Fibroblast of villous mesenchyme (primary cell): ENCODE measurements at places on chromosomes 6 and 20. TPM values are rescaled to one million over a fixed set of nuclear protein-coding genes. Genes with fewer than 3 reads are reported as not detected.

SUMO4 gene
- 2.6 TPM in 2 replicates for total RNA-seq

MUCL3 gene
- not detected in 2 replicates for total RNA-seq

SLC26A8 gene
- total RNA-seq: not detected in 2 replicates

PHACTR1 gene
- total RNA-seq: 0.32 and 0.43 TPM in 2 replicates

NUS1 gene
- 20.3 and 26.8 TPM in 2 replicates for total RNA-seq

TFAP2A gene
- 2.6 and 13.8 TPM in 2 replicates for total RNA-seq

PROKR2 gene
- not detected in 2 replicates for total RNA-seq

THBD gene
- under 0.01 and 0.32 TPM in 2 replicates for total RNA-seq

TP53TG5 gene
- not detected in 2 replicates for total RNA-seq

HLA-DQB1 gene
- not detected in 2 replicates for total RNA-seq

GPRC6A gene
- total RNA-seq: not detected in 2 replicates

GRIK2 gene
- total RNA-seq: 15.1 and 20.6 TPM in 2 replicates

GSTA1 gene
- total RNA-seq: 0.32 TPM in 1 of 2 replicates, not detected in the other

MEI4 gene
- under 0.01 TPM in 1 of 2 replicates, not detected in the other for total RNA-seq

ENPP1 gene
- total RNA-seq: 6.0 and 8.4 TPM in 2 replicates

ESR1 gene
- total RNA-seq: 1.9 and 2.6 TPM in 2 replicates

LRP11 gene
- total RNA-seq: 97.2 and 97.6 TPM in 2 replicates

CASS4 gene
- total RNA-seq: 1.3 and 3.5 TPM in 2 replicates

TMC2 gene
- not detected in 2 replicates for total RNA-seq

RBM24 gene
- 9.0 and 32.4 TPM in 2 replicates for total RNA-seq

OR12D3 gene
- not detected in 2 replicates for total RNA-seq

SPINT3 gene
- total RNA-seq: not detected in 2 replicates

KCNK5 gene
- total RNA-seq: not detected in 2 replicates

PGC gene
- not detected in 2 replicates for total RNA-seq

SLC17A9 gene
- total RNA-seq: 23.7 and 24.8 TPM in 2 replicates

BCAS1 gene
- total RNA-seq: under 0.01 TPM in 2 replicates

TRIM40 gene
- total RNA-seq: not detected in 2 replicates

SLC17A1 gene
- not detected in 2 replicates for total RNA-seq

LY6G5C gene
- 0.43 and 0.64 TPM in 2 replicates for total RNA-seq

HLA-DRA gene
- total RNA-seq: not detected in 2 replicates

ATRN gene
- 35.4 and 39.3 TPM in 2 replicates for total RNA-seq

FAM83D gene
- 7.4 and 17.7 TPM in 2 replicates for total RNA-seq

ULBP3 gene
- total RNA-seq: 14.2 and 17.3 TPM in 2 replicates

CST2 gene
- not detected in 2 replicates for total RNA-seq

MBOAT1 gene
- total RNA-seq: 8.7 and 22.9 TPM in 2 replicates

HUS1B gene
- total RNA-seq: 0.86 and 1.9 TPM in 2 replicates

TREM1 gene
- not detected in 2 replicates for total RNA-seq

MYBL2 gene
- 11.7 and 13.2 TPM in 2 replicates for total RNA-seq

MROH8 gene
- 2.6 and 3.5 TPM in 2 replicates for total RNA-seq

CD164 gene
- 131 and 167 TPM in 2 replicates for total RNA-seq

CFAP61 gene
- total RNA-seq: 0.43 TPM in 1 of 2 replicates, not detected in the other

KCNG1 gene
- total RNA-seq: 3.0 and 22.9 TPM in 2 replicates

LAMA5 gene
- total RNA-seq: 35.1 and 55.3 TPM in 2 replicates

DST gene
- 312 and 509 TPM in 2 replicates for total RNA-seq

CENPW gene
- total RNA-seq: 11.3 and 12.5 TPM in 2 replicates

HMGCLL1 gene
- total RNA-seq: under 0.01 and 0.43 TPM in 2 replicates
